ENCODE measurements at places on chromosomes 5 and 9. TPM values are rescaled to one million over a fixed set of nuclear protein-coding genes. Genes with fewer than 3 reads are reported as not detected.

CDH9 gene
- polyA plus RNA-seq, result 9.7 TPM

DNA sequence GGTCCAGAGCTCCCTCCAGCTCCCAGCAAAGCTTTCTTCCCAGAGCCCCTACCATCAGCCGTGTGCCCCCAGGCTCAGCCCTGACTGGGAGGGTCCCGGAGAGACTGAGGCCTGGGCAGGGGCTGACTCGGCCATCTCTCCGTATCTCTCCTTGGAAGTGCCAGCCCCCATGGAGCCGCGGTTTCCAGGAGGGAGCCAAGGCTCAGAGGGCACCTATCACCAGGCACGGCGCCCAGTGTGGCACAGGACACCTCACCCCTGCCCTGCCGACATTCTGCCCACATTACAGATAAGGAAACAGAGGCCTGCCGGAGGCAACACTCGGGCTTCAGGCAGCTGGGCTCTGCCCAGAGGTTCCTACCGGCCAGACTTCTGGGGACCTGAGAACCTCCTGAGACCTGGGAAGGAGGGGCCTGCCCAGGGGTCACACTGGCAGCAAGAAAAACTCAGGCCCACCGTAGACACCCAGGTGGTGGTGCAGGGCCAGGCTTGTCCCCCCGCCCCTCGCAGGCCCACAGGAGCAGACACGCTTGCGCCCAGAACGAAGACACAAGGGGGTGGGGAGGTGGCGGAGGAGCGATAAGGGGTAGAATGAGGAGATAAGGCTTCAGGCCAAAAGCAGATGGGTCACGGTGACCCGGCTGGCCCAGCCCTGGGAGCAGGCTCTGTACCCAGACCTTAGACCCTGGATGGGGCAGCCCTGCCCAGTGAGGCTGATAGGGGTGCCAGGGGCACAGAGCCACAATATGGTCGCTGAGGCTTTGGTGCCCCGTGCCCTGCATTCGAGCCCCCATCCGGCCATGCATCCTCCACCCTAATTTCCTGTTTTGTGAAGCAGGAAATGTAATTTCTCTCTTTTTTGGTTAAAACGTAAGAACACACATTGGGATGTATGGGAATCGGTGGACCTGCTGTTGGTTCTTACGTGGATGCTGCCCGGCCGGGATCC, 11.8 kb downstream of the NR5A1 start:
- DNase-seq, result no peak

DNA sequence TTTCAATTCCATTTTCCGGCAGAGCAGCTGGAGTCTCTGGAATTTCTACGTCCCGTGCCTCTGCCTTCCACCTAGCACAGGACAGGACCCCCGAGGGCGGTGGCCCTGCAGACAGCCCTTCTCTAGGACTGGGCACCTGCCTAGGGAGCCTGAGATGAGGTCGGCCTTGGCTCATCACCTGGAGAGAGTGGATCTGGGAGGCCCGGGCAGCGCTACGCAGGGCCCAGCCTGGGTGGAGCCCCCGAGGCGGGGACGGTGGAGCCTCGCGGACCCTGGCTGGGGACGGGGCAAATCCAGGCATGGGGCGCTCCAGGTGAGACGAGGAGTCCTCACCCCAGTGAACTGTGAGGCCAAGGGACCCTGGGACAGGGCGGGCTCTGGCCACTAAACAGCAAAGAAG, 114.5 kb downstream of the MTRR start:
- DNase-seq, result no peak

DNA sequence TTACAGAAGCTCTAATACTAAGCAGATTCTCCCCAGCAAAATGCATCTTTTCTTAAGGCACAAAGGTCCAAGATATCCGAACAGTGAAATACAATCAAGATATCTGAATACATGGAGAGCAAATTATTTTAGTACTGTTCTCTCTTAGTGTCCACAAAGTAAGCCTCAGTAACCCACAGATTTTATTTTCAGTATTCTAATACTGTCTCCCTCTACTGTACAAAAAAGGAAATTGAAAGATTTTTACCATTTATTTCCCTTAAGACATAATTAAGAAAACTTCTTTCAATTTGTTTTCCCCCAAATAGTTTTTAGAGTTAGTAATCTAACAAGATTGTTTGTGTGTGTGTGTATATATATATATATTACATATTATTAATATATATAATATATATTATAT, 24.7 kb upstream of the NOL6 start:
- DNase-seq, result no peak

GRCh38 chr5:160071916-160072315, 47.3 kb downstream of the PWWP2A start:
- DNase-seq, result no peak

DNA sequence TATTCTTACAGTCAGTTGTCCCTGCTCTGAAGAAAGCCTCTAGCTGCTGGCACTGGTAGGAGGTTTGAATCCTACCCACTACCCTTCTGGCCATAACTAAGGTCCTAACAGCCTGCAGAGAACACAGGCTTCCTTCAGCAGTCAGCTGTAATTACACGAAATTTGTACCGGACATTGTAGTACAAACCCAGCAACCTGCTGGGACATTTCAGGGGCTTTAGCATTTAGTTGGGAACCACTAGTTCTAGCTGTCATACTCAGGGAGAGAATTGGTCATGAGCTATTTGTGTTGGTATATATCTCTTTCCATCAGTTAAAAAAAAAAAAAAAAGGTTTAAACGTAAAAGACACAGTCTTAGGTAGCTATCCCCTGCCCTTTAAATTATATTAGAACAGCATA, 1070.2 kb upstream of the DMAC1 start:
- no peak for DNase-seq

DNA sequence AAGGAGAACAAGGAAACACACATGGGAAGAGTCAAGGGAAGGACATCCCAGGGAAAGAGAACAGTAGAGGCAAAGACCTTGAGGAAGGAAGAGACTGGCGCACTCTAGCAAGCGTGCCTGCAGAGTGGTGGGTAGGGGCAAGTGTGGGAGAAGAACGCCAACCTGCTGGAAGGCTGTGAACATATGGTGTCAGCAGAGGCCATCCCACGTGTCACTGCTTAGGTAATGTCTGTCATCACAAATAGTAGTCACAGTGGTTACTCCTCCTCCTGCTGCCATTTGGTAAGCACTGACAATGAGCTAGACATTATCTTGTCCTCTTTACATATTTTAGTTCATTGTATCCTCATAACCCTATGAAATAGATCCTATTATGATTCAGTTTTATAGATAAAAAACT, 206.4 kb upstream of the TRIM32 start:
- no peak for DNase-seq

GRCh38 chr9:13705918-13706317, 426.4 kb upstream of the MPDZ start:
- no peak for DNase-seq

GPR151 gene
- not detected for polyA plus RNA-seq

DNA sequence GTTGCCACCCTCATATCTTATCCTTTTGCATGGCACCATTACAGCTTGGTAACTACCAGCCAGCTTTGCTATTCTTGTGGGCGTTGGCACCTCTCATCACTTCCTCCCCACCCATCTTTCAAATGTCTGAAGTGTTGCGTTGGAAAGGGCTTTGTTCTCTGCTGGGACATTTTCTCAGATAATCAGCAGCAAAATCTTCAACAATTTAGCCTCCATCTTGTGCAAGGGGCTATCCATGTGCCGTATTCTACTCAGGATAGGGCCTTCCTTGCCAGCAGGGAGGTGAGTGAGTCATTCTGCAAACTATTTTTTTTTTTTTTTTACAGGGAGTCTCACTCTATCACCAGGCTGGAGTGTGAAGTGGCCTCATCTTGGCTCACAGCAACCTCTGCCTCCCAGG, 62.1 kb upstream of the NUDT12 start:
- no peak for DNase-seq

CYLC2 gene
- not detected for polyA plus RNA-seq

GRCh38 chr9:129174724-129175514, 3.1 kb downstream of the IER5L start:
- no peak for DNase-seq

- no peak for DNase-seq
Observed at GRCh38 chr9:121698627-121699570, 47.5 kb downstream of the DAB2IP start.

DNA sequence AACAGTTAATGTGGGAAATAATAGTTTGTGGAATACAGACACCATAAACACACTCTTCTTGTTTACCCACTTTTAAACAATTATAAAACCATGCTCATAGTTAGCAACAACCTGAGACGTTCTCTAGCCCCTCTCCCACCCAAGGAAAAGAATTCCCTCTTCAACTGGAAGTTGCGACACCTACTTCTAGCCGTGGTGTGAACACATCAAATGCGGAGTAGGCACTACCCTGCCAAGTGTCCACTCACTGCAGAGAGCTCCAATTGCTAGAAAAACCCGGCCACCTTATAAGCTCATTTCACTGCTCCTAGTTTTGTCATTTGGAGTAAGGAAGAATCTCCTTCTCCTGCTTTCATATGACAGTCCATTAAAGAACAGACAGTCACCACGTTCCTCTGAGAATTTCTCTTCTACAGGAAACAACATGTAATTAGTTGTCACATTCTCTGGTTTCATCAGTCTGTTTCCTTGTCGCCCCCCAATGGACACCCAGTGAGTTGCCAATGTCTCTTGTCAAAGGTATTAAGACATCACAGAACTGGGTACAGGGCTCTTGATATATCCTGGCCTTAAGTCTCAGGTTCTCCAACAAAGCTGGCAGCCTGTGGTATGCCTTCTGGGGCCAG, 47.3 kb downstream of the PRLR start:
- DNase-seq, result no peak

GRCh38 chr9:135269912-135270830, 182.7 kb downstream of the OLFM1 start:
- no peak for DNase-seq

DNA sequence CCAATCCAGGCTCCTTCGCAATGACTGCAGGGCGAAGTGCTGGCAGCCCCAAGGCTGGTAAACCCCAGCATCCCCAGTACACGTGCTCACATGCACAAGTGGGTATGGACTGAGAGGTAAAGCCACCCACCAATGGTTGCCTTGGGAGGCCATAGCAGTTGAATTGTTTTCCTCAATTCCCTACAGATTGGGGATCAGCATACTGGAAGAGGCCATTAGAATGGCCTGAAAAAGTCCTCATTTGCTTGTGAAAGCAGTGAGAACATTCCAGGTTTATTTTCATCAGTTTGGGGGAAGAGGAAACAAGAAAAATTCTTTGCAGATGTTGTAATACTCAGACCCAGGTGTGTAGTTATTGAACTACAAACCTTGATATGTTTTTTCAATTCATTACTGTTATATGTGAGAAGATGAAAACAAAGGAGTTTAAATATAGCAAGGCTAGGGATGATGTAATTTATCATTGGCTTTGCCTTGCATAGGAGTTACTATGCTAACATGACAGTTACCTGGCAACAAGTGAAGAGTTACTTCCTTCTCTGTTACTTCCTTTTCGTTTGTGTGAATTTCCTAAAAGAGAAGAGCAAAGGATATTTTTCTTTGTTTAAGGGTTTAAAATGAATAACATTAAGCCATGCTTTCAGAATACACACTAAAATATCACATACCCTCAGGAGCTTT, 36.4 kb downstream of the MTMR12 start:
- DNase-seq, result no peak

C9 gene
- 0.32 TPM for polyA plus RNA-seq

- DNase-seq, result no peak
Observed at GRCh38 chr5:16936150-16936988, at the start of gene MYO10. MYO10 (minus strand) TSS chr5:16936288; CDS start chr5:16935808, 480 bp downstream.

BOD1 gene
- polyA plus RNA-seq, result 121 TPM

ADCY2 gene
- 7.1 TPM for polyA plus RNA-seq

GRCh38 chr9:34991607-34992375, 2.2 kb downstream of the DNAJB5 start:
- no peak for DNase-seq

DNA sequence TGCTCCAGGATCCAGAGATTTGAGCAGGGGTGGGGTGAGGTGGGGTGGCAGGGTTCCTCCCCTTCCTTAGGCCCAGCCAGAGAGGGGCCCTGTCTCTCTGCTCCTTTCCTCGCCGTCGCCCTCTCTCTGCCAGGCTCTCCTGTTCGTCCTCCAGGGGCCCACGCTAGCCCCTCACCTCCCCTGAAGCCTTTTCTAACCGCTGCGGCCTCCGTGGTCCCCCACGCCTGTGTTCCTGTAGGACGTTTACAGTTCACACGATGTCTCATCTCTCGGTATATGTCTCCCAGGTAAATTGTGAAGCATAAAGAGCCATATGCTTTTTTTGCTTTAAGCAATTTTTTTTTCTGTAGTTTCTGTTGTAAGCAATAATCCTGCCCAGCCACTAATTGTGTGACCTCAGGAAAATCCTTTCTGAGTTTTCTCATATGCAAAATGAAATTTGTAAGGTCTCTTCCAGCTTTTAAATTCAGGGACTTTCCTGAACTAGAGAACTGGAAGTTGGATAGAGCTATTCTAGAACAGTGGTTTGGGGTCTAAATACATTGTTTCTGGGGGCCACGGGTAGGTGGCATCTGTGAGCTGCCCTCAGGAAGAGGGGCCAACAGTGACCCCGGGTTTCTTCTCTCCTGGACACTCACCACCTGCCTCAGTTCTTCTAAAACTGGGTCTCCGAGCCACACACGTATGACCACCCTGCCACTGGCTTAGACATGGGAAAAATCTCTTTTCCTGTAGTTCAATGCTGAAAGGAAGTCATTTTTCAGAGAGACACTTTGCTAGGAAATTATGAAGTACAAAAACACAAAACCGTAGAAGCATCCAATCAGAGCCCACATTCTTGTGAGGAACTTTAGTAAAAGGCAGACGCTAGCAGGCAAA, 50.2 kb upstream of the ZNF366 start:
- DNase-seq, result no peak

DNA sequence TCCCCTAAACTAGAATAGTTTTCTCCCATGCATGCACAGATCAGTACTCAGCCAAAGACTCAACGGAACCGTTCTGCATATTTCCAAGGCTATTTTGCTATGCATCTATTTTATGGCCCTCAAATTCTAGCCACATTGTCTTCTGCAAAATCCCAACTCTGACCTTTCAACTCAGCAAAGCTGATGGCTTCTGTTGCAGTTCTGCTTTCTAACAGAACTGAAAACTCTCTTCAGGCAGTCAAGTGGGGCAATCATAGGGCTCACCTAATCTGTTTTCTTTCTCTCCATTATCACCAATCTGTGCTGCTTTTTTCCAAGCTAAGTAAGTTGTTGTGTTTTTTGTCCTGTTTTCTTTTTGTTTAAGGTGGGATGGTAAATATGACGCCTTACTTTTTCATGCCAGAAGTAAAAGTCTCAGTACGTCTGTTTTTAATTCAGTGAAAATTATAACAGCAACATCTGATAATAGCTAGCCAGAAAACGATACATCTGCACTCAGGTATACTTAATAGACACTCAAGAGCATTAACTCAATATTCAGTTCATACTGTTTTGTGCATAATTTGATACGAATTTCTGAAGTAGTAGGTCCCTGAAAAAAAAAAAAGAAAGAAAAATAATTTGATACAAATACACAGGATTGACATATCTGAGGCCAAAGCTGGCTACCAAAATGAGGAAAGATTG, 454.3 kb downstream of the TLE1 start:
- no peak for DNase-seq
